ENCODE measurements at places on chromosomes 6 and 20. TPM values are rescaled to one million over a fixed set of nuclear protein-coding genes. Genes with fewer than 3 reads are reported as not detected.

ARMH2 gene
- total RNA-seq: not detected

WFDC10B gene
- total RNA-seq: not detected

SLC13A3 gene
- not detected for total RNA-seq

SLC17A3 gene
- not detected for total RNA-seq

DNA sequence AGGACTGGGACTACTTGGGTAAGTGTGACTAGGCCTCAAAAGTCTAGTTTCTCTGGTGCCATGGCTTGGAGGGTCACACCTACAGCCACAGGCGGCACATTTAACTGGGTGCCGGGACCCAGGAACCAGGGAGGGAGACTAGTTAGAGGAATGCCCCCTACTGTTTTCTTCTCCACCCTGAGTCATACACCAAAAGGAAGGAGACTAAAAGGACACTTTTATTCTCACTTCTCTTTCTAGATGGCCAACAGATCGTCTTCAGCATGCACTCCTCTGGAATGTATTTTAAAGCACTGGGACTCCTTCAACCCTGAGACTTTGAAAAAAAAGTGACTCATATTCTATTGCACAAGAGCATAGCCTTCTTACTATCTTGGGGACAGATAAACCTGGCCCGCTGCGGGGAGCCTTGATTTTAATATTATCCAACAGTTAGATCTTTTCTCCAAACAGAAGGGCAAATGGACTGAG, 33.4 kb downstream of the PLN start:
- peak; percentile 27 for DNase-seq

DNA sequence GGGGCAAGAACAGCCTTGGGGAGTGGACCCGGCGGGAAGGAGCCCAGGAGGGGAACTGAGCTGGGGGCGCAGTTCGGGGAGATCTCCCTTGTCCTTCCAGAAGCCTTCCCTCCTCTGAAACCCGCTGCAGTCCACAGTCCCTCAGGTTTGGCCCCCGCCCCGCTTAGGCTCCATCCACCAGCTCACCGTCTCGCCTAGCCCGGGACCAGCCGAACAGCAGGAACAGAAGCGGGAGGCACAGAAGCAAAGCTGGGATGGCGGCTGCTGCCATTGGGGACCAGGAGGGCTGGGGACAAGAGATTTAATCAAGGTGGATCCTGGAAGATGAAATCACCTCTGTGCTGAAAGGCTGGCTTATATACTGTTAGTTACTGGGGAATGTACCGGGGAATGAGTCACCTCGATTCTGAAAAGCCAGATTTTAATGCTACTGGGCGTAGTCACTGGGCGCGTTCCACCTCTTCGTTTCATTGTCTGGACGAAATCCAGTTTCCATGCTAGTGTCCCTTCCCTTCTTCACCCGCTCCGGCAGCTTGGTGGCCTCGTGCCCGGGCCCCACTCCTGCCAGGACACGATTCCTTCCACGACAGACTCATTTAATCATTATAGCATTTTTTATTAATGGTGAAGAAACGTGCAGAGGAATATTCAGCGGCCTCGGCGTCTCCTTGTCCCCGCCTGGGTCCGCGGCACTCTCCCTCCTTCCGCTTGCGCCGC, at the start of gene RAET1L:
Gene RAET1L, minus strand, starts transcription at position 332 of the 717 bp plus-strand sequence. Its CDS starts 61 bp downstream, at position 271.
- peak; percentile 89 for DNase-seq

- peak; percentile 25 for DNase-seq
Observed at GRCh38 chr6:35808688-35809087, 3.5 kb downstream of the LHFPL5 start.

DNA sequence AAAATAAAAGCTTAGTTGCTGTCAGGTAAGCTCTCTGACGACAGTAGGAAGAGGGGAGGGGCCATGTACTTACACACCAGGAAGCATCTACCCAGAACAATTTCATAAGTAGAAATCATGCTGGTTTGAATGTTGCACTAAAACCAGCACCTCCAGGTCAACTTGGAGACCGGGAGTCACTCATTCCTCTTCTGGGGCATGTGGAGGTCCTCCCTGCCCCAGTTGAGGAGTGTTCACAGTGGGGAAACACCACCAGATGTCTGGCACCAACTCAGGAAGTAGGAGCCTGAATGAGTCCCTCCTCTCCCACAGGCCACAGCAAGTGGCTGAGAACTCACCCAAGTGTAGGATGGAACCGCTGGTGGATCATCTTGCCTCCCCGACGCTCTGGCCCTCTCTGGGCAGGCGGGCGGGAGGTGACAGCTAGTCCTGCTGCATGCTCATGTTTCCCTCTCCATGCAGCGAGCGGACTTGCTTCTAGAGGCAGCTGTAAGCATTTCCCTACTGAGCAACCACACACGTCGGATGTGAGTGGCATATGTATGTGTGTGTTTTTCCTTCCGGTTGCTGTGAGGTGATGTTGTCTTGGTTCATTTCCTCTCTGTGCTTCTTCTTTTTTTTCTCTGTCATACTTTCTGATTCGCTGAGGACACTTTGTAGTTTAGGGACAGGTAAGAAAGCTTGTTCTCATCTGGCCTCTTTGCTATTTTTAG, 149.5 kb upstream of the NEDD9 start:
- no peak for DNase-seq

- DNase-seq: peak; percentile 73
Observed at GRCh38 chr6:148971031-148971927, 224.4 kb downstream of the UST start.

GRCh38 chr6:125904871-125905270, 51.7 kb upstream of the HINT3 start:
- DNase-seq: peak; percentile 93

GRCh38 chr20:62412194-62413024, 5.3 kb upstream of the CABLES2 start:
- no peak for DNase-seq

- DNase-seq: peak; percentile 27
Observed at GRCh38 chr20:62321521-62321948, 18.7 kb downstream of the ADRM1 start.

DNA sequence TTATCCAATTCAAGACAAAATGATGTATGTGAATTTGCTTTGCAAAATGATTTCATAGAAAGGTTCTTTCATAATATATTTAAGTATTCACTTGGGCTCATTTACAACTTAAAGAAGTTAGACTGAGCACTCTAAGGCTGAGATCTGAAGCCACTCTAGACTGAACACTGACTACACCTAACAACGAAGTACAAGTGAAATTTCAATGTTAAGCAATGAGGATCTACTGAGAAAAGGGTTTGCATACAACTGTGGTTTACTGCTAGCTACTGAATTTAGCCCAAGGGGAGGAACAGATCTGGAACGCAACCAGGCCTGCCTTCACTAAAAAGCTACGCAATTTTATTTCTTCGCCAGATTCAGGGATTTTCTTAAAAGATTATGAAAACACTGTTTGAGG, 106.4 kb downstream of the MBOAT1 start:
- no peak for DNase-seq

DNA sequence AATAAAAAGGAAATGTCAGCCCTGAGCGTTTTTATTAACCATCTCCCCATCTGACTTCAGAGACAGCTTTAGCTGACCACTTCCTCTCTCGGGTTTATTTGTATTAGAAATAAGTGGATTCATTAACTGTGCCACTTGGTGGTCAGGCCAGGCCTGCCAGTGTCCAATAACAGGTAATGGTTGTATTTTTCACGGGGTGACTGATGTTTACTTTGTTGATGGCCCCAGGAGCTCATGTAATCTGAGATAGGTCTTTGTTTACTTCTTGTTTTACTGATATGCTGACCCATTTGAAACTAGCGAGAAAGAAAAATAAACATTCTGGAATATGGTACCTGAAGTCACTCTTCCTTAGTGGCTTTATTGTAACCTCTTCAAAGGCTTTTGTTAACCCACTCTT, 504.3 kb upstream of the SLC35B3 start:
- peak; percentile 67 for DNase-seq
